ENCODE measurements at places on chromosomes 4 and X.

- DNase-seq: no peak
These were observed 94.6 kb downstream of the PPP2R2C start for GRCh38 chr4:6377626-6378492.

DNA sequence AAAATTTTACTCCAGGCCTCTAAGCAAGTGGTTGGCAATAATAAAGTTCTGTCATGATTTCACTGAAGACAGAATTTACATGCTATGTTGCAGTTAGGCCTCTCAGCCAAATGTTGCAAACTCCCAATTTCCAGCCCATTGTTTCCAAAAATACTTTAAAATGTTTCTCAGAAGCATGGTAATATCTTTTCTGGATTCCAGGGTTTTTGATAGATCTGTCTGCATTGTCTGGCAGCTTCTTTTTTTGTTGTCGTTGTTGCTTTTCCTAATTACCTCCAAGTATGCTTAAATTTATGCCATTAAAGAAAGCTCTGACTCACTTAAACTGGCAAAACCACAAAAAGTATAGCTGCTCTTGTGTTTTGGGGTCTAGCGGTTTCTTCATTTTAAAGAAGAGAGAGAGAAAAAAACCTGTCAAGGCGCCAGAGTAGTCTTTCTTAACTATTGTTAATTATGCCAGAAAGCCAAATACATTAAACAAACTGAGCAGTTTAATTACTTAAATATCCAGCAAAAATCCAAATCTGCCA lies 97.0 kb downstream of the AGTR2 start:
- DNase-seq: no peak

- no peak for DNase-seq
These were observed 135.6 kb upstream of the MAD2L1 start for GRCh38 chr4:120202222-120202621.

GRCh38 chrX:107465932-107466620 lies 16.6 kb downstream of the FRMPD3 start:
- no peak for DNase-seq

DNA sequence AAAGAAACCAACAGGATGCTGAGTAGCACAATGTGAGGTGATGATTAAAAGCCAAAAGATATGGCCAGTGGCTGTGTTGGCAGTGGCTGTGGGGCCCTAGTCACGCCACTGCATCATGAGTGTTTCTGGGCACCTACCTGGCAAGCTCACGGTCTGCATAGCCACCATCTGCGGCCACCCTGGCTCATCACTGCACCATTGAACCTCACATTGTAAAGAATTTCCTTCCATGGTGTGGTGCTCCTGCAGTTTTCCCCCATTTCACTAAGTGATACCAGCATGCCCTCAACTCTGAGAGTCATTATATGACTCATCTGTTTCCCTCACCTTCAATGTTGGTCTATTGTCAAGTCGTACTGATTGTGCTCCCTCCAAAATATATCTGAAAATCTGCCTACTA lies 45.5 kb upstream of the CLNK start:
- DNase-seq: no peak
